Retinal pigment epithelial cell (primary cell): ENCODE measurements at places on chromosomes 7 and 10.

GRCh38 chr7:28722684-28723083 is 235.4 kb downstream of the TRIL start:
- no peak for DNase-seq

- no peak for DNase-seq
Measured at GRCh38 chr10:64659311-64659710, 1138.1 kb downstream of the REEP3 start.

DNA sequence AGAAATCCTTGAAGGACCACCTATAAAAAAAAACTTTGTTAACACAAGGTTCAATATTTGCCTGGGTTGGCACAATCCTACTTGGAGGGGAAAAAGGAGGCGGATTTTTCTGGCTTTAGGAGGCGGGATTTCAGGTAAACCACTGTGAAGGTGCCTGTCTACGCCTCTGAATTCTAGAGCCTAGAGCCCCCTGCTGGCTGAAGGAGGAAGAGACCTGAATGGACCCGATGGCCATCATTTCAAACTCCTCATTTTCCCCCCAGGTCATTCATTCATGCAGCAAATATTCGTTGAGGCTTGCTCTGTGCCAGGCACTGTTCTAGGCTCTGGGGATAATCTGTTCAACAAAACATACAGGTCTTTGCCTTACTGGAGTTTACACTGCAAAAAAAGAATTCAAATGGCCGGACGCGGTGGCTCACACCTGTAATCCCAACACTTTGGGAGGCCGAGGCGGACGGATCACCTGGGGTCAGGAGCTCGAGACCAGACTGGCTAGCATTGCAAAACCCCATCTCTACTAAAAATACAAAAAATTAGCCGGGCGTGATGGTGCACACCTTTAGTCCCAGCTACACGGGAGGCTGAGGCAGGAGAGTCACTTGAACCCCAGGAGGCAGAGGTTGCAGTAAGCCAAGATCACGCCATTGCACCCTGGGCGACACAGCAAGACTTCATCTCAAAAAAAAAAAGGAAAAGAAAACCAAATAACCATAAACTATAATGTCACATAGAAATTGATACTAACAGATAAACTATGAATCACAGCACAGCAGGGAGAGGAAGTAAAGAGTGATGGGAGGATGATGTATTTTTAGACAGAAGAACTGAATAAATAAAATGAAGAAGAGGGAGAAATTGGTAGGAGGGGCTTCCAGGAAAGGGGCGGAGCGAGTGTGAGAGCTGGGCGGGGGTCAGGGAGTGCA is 90.1 kb upstream of the NFE2L3 start:
- no peak for DNase-seq

GRCh38 chr10:60878224-60878623 is 65.8 kb downstream of the RHOBTB1 start:
- DNase-seq = no peak

DNA sequence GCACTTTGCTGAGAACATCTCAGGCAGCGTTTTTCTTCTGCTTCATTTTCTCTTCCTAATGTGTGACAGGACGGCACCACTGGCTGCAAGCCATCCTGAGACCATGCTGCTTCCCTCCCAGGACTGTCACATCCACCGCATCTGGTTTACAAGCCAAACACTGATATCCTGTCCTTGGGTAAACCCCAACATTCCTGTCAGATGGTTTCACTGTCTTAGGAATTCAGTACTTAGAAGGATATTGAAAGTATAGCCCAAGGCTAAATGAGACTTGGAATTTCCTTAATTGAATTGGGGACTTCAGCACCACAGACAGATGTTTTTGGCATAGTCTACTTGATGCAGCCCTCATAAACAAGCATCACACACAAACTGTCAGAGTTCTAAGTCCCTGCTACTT is 74.2 kb upstream of the PLXNA4 start:
- no peak for DNase-seq

- no peak for DNase-seq
Measured at GRCh38 chr10:132859084-132859855, 73.3 kb upstream of the NKX6-2 start.

GRCh38 chr7:7254908-7255307 is 72.6 kb downstream of the C1GALT1 start:
- DNase-seq = no peak

GRCh38 chr7:25321424-25321823 is 93.1 kb upstream of the NPVF start:
- DNase-seq = no peak

DNA sequence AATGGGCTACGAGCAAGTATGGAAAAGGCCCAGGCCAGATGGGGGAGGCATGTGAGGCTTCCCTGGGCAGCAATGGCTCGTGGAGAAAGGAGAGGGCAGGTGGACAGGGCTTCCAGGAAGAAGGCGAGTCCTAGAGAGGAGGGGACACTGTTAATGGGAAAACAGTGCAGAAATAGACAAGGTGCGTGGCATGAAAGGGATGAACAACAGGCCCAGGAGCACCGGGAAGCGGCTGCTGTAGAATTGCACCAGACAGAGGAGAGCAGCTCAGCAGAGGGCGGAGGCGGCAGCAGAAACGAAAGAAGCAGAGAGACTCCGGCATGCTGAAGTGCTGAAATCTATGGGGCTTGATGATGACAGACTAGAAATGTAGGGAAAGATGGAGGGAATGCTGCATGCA is 102.1 kb downstream of the PIP4K2A start:
- DNase-seq = no peak

DNA sequence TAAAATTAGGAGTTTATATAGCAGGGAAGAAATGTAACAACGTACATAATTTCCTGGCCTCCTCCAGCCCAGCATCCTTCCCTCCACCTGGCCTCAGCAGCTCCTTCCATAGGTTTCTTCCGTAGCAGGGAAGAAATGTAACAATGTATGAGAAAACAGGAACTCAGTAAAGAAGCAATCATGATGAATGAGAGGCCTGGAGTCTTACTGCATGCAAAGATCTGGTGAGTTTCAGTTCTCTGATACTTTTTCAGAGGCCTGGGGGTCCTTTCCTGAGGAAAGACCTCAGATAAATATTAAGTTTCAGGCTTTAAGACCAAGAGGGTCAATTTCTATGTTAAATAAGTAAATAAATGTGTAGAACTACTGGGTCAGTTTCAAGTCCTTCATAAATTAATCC is 155.7 kb upstream of the C7orf33 start:
- no peak for DNase-seq
